ENCODE measurements at places on chromosomes 7 and 10.

GRCh38 chr10:121078672-121079102 is 227.5 kb downstream of the WDR11 start:
- DNase-seq = peak; percentile 13

DNA sequence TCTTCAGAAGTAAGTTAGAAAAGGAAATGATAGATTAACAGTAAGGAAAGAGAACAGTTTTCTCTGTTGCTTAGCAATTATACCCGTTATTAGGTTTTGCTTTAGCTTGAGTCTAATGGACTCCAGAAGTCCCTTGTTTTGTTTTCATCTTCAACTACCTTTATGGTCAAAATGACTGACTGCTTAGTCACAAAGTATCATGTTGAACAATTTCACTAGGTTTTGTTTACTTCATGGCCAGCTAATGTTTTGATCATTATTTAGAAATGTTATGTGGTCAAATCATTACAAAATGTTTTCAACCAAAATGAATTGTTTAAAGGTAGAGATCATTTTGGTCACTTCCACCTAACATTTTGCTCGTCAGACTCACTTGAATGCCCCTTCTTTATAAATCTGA is 1.9 kb downstream of the UBN2 start:
- peak; percentile 43 for DNase-seq

- DNase-seq = no peak
Measured at GRCh38 chr7:22082553-22082885, 136.8 kb upstream of the CDCA7L start.

GRCh38 chr7:40921589-40922315 is 781.1 kb downstream of the INHBA start:
- DNase-seq = no peak

DNA sequence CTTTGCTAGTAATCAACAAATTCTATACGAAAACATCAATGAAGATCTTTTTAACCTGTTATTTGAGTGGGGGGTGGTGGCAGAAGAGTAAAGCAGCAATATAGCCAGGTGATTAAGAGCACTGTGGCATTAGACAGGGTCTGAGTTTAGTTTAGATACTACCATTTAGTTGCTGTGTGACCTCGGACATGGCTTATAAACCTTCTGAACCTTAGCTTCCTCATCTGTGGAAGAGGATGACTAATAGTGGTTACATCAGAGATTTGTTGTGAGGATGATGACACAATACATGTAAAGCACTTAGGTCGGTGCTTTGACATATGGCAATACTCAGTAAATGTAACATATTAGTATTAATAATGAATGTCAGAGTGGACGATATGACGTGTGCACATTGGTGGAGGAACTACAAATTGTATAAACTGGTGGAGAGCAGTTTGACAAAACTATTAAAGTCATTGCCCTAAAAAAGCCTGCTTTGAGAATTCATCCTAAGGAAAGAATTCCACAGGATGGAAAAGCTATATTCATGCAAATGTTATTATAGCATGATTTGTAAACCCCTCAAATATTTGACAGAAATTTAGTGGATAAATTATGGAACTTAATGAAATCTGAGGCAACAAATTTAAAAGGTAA is 24.3 kb downstream of the SPAG6 start:
- no peak for DNase-seq

- no peak for DNase-seq
Measured at GRCh38 chr10:128950159-128950915, 516.7 kb upstream of the MGMT start.

- DNase-seq = no peak
Measured at GRCh38 chr7:113197274-113197673, 78.9 kb upstream of the SMIM30 start.

GRCh38 chr10:14478604-14479003 is 147.9 kb upstream of the FRMD4A start:
- peak; percentile 30 for DNase-seq

DNA sequence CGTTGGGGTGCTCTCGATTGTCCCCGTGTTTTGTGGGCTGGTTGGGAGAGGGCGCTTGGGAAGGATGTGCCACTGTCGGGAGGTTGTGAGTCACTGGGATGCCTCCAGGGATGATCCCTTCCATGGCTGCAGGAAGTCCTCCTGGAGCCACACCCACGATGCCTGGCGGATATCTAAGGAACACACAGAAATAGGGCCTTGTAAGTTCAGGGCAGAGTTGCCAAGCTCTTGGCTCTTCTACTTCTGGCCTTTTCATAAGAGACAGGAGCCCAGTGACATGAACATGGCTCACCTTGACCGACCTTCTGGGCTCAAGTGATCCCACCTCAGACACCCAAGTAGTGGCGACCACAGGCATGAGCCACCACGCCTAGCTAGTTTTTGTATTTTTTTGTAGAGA is 47.6 kb downstream of the ZRANB1 start:
- DNase-seq = no peak

GRCh38 chr10:99232360-99232999 is 3.2 kb downstream of the HPSE2 start:
- DNase-seq = no peak

DNA sequence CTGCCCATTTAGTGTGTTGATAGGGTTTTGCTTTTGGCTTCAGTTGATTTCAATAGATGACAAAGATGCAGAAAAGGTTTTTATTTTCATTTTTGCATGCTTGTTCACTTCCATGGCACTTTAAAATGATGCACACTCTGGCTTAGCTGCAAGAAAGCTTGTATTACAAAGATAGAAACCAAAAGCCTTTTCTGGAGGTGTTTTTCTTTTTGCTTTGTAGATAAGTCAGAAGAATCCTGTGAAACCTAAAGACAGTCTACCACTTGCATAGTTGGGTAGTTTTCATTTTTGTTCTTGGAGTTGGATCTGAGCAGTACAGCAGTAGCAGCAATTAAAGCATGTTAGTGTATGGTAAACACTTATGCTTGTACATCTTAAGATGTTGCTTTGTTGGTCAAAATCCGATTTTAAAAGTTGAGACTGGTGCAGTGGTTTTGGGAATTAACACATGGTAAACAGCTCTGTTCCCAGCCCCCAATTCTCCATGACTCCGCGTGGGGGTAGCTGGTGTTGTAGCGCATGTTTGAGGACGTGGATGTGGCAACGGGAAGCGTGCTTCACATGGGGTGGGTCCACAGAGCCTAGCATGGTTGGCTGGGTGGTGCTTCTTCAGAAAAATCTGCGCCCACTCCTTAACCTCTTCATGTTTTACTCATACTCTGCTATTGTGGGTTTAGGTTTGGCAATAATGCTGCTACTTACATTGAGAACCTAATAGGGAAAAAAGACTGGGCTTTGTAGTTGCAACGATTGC is 19.8 kb downstream of the CCNY start:
- no peak for DNase-seq

- DNase-seq = no peak
Measured at GRCh38 chr10:45442251-45442650, 68.2 kb downstream of the ALOX5 start.

- peak; percentile 94 for DNase-seq
Measured at GRCh38 chr10:122298598-122299301, 27.7 kb downstream of the BTBD16 start.

DNA sequence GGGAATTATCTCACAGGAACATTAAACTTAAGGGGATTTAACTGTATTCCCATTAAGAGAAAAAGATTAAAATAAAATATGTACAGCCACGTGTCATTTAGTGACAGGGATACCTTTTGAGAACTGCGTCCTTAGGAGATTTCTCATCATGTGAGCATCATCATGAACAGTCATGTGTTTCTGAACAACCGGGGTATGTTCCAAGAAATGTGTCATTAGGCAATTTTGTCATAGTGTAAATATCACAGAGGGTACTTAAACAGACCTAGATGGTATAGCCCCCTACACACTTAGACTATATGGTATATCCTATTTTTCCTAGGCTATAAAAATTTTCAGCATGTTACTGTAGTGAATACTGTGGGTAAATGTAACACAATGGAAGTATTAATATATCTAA is 840.3 kb downstream of the CNTNAP2 start:
- DNase-seq = no peak

DNA sequence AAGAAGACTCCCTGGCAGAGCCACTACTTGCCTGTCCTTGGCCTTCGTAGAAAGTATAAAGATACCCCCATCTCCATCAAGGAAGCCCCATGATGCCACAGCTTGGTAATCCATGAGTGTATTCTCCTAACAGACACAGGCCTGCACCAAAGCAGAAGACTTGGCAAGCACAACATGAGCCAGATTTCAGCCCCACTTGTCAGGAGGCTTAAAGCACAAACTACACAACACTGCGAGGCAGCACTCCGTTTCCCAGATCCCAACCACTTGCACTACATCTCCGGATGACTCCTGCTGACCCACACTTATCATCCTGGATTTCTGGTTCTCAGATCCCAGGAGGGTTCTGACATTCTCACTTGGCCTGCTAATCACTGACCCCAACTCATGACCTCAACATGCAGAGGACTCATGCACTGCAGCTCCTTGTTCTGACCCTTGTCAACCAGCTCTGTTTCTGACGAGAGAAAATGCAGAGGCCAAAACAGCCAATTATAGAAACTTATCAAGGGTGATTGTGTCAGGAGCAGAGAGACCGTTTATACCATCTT is 100.8 kb downstream of the RELN start:
- no peak for DNase-seq

DNA sequence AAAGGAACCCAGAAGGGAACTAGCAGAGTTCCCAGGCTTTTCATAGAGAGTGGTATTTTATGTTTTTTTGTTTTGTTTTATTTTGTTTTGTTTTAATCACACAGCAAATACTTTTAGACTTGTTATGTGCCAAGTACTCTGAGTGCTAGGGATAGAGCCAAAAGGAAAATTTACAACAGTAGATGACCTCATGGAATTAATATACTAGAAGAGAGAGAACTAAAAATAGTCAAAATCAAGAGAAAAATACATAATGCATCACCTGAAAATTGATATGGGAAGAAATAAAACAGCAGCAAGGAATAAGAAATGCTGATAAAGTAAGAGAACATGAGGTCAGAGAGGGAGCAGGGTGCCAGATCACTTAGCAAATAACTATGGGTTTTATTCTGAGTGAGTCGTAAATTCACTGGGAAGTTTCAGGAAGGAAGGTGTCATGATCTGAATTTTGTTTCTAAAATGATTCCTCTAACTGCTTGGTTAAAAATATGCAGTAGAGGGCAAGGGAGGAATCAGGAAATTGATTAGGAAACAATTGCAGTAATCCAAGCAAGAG is 351.0 kb downstream of the ANKRD7 start:
- DNase-seq = no peak

GRCh38 chr7:4937411-4937810 is 21.6 kb downstream of the MMD2 start:
- no peak for DNase-seq

DNA sequence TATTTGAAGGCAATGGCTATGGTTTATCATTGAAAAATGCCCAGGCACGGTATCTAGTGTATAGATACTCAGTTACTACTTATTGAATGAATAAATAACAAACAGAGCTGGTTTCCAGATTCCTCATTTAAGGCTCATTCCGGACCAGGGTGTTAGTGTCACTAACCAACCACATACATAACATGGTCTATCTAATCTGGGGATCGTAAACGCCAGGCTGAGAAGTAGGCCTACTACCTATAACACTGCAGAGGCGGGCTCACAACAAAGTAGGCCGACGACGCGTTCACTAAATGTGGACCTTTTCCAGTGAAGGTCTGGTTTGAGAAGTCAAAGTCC is 423 bp downstream of the LSM5 start:
- no peak for DNase-seq

DNA sequence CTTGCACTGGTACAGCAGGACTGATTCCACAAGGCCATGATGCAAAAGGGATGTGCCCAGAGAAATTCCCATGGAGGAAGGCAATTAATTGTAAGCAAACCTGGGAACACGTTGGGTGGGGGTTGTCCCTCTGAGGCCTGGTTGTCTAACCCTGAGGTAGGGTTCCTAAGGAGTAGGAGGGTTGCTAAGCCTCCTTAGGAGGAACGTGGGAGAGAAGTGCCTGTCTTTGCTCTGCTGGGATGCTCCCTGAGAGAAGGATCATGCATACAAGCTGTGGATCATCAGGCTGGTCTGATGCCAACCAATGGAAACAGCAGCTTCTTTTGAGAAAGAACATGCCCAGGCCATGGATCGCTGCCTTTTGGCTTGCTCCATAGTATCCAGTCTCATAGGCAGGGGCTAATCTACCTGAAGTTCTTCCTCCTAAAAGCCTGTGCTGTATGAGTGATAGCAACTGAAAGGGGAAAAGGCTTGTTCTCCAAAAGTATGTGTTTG is 203.7 kb upstream of the NPVF start:
- no peak for DNase-seq

GRCh38 chr10:30973737-30974136 is 57.9 kb downstream of the ZNF438 start:
- no peak for DNase-seq

- no peak for DNase-seq
Measured at GRCh38 chr7:133676805-133677370, 424.0 kb downstream of the EXOC4 start.

DNA sequence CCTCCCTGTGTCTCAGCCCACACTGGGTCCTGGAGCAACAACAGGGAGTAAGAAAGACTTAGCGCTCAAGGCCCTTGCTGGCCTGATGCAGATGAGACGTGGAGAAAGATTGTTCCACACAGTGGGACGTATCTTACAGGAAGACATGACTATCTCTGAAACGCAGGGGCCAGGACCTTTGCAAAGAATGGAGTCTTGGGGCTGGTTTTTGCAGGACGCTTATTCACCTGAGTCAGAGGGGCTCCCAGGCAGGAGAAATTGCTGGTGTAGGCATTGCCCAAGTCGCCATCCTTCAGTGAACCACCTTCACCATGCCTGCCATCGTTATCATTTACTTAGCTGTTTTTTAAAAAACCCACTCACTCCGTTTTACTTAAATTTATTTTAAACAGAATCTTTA is 11.8 kb upstream of the GDF10 start:
- no peak for DNase-seq

- DNase-seq = no peak
Measured at GRCh38 chr10:5159126-5159525, 25.8 kb downstream of the AKR1C8 start.

DNA sequence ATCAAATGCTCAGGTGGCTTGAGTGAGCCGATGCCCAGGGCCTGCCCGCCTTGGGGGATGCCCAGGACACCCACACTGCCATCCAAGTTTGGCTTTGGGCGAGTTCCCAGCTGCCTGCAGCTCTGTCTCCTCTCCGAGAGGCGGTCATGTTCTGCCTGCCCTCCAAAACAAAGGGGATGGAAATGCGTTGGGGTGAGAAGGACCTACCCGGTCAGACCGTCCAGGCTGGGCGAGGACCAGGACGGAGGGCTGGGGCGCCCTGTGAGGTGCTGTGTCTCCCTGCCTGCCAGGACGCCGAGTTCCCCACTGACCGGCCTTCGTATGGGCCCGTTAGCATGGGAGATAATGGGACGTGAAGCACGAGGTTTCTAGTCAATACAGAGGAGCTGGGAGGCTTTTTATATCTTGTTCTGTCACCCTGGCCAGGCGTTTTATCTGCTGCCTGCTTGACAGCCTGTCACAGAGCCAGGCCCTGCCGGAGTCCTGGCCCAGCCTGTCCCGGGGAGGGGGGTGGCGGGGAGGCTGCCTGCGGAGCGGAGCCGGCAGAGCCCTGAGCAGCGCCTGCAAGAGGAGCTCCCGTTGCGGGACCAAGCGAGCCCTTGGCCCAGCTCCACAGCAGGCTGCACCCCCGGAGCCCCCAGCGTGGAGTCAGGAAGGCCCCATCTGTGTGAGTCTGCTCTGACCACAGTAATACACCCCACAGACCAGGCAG is 22.0 kb upstream of the ELFN1 start:
- no peak for DNase-seq
